Activated T-cell treated with anti-CD3 and anti-CD28 coated beads, Interleukin-2, amount 50 U/mL, for 48 hours (primary cell): ENCODE measurements at places on chromosomes 5 and 9.

- DNase-seq = no peak
Measured at GRCh38 chr5:111675201-111675934, 81.6 kb downstream of the NREP start.

DNA sequence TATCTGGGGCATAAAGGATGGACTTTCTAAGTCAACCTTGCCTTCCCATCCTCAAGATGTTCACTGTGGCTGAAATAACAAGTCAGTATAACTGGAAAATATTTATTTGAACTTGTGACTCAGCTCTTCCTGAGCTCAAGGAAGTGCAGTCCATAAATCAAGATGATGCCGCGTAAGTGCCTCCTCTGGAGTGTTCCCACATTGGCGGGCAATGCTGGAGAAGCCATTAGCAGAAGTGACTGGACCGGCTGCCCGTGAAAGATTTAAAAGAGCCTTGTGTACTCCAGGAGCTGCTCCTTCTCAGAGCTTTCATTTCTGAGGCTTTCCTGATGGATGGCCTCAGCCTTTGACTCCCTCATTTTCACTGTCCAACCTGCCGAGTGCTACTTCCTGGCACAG lies 17.4 kb downstream of the TMOD1 start:
- no peak for DNase-seq

DNA sequence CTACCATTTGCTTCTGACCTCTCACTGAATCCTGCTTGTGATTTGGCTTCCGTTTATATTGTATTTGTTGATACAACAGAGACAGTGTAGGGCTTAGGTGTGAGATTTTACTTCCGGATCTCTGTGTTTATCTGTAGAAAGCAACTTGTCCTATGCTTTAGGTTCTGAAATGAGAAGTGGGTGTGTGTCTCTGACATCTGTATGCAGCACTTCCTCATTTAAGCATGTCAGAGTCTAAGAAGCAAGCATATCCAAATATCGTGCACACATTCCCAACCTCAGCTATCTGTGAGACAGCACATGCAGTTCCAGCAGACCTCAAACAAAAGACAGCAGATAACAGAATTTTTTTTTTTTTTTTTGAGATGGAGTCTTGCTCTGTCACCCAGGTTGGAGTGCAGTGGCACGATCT lies 16.3 kb downstream of the KLF9 start:
- DNase-seq = no peak

GRCh38 chr5:14115323-14115895 lies 27.7 kb upstream of the TRIO start:
- DNase-seq = no peak

DNA sequence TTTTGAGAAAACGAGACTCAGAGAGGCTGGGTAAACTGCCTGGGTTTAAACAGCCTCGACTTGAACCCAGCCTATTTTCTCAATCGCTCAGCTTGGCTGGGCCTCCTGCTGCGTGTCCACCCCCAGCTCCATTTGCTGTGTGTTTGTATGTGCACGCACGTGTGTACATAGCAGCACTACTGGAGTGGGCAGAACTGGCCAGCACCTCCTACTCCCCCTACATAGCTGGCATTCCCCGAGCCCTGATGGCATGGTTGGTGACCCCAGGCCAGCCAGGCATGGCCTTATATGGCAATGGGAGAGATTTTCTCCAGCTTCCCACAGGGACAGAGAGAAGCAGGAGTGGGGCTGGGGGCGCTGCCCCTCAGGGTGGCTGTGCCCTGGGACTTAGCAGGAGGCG lies 4.1 kb downstream of the AIF1L start:
- DNase-seq = no peak

GRCh38 chr5:123174916-123175481 lies 86.0 kb downstream of the PRDM6 start:
- no peak for DNase-seq

GRCh38 chr5:17021602-17021932 lies 85.5 kb upstream of the MYO10 start:
- DNase-seq = no peak

DNA sequence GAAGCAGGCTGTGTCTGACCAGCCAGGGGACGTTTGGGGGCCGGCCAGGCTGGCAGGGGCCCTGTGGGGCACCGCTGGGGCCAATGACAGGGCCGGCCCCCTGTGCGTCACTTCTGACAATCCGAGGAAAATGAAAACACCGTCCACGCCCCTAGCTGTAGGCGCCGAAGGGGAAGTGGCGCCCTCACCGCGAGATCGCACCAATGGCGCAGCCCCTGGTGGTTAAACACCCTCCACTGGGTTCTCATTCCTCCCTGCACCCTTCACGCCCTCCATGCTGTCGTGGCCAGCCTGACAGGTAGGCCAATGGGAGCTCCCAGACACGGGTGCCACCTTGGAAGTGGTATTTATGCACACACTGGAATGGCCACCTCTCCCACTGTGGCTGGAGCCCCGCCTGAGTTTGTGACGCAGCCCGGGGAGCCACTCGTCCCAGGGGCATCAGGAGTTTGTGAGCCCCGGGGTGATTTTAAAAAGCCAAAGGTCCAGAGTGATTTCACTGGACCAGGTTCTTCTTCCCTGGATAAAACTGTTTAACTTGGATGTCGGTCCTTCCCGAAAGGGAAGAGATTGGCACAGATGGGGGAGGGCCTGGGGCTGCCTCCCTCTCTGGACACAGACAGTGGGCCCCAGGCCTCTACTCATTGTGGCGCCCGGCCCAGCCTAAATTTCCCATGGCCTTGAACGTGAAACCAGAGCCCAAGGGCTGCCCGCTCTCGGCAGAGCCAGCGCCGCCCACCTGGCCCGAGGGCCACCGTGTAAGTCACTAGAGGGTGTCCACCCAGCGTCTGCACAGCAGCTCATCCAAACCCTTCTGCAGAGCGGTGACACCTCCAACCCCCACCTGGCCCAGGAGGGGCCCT lies 49.7 kb downstream of the NKD2 start:
- no peak for DNase-seq

GRCh38 chr5:142849880-142850279 lies 79.7 kb downstream of the ARHGAP26 start:
- no peak for DNase-seq

DNA sequence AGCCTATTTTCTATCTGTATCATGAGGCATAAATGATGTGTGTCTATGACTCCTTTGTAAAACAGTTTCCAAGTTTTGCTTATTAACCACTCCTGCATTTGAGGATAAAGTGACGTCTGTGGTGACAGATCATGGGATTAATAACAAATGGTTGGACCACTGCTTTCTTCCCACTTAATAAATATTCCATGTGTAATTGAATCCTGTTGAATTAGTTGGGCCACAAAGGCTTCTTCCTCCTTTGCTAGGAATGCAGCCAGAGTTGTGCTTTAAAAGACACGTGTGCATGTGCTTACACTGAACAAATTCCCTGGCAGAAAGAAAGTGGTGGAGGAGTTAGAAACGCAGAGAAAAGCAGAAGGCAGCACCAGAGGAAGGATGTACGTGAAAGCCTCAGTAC lies 150.2 kb downstream of the ACTBL2 start:
- no peak for DNase-seq

DNA sequence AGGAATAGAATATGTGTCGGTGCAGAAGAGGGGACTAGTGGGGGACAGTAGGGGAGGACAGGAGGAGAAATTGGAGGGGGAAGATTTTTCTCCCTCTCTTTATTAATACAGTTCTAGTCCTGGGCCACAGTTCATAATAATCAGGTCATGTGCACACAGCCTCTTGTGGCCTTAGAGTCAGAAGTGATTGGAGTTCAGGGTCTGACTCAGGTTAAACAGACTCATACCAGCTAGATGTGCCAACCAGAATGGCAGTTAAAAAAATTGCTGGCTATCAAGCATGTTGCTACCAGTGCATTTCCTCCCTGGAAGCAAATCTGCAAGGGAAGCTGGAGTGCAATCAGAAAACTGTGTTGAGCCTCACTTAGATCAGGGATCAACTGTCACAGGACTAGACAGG lies 132.7 kb upstream of the MAP1B start:
- no peak for DNase-seq

DNA sequence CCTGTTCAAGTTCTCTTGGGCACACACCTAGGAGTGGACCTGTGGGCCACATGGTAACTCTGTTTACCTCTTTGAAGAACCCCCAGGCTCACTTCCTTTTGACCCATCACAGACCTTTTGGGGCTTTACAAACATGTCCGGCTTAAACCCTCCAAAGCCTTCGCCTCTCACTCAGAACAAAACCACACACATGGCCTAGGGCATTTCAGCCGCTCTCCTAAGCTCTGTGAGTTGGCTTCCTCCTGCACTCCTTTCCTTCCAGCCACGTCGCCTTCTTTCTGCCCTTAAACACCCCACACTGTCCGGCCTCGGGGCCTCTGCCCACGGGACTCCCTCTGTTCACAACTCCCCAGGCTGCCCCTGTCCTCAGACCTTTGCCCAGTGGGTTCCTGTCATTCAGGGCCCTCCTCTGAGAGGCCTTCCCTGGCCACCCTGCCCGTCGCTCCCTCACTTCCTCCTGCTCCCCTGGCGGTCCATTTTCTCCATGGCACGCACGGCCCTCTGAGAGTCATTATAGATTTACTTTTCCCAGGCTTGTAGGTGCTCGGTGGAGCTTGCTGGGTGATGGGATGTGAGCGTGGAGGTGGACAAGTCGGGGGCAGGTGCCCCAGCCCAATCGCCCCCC lies 1.9 kb downstream of the DOK3 start:
- DNase-seq = no peak

GRCh38 chr9:85430659-85431338 lies 311.0 kb downstream of the AGTPBP1 start:
- DNase-seq = no peak

- no peak for DNase-seq
Measured at GRCh38 chr5:136086783-136087566, 45.7 kb upstream of the SMAD5 start.

DNA sequence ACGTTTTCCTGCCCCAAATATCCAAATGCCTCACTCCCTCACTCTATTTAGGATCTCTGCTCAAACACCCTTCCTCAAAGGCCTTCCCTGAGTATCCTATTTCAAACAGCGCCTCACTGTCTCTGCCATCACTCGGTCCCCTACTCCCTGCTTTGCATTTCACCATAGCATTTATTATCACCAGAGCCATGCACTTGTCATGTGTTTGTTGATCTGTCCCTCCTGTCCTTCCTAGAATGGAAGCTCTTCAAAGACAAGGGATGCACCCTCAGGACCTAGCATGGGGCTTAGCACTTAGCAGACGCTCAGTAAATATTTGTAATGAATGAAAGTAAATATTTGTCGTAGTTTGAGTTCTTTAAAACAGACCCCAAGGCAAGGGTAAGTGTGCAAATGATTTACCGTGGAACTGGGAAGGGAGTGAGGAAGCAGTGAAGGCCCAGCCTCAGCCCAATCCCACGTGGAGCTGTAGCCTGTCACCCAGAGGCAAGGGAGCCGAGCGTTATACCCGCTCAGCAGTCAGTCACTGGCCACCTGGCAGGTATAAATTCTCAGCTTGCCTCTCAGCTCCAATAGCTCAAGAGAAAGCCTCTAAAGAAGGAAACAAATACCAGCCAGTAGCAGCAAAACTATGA lies 97.7 kb upstream of the KIF2A start:
- DNase-seq = no peak

DNA sequence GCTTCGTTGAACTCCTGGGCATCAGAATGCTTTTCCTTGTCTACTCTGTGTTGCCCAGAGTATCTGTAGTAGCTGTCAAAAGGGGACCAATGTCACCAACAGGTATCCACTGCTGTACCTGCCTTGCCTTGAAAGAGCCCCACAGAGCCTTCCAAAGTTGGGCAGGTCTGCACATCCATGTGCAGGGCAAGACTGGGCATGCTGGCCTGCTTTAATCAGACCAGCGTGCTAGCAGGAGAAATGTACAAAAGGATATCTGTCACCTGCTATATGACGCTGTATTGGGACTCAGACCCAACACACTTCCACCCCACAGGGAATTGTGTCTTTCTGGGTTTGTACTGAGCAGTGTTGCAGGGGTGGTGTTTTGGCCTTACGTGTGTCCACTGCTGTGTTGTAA lies 11.9 kb downstream of the DELE1 start:
- no peak for DNase-seq
